ENCODE measurements at places on chromosomes 3 and 15.

- DNase-seq = no peak
Observed at GRCh38 chr15:44633603-44634002, 29.9 kb downstream of the SPG11 start.

DNA sequence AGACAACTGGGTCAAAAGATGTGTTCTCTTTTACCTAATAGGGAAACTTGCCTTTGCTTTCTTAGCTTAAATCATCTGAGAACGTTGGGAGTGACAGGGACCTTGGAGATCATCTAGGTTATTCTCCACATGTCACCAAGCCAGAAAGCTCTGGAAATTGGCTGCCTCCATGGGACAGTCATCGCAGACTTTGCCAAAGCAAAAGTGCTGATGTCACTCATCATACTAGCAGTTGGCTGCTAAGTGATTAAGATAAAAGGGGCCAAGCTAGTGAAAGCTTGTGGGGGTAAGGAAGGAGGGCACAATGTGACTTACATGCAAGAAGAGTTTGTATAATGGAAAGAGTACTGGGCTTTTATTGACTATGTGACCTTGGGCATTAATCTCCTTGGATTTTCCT is 198.0 kb upstream of the PFN2 start:
- DNase-seq = no peak

GRCh38 chr3:101998256-101998926 is 149.1 kb downstream of the NFKBIZ start:
- DNase-seq = no peak

DNA sequence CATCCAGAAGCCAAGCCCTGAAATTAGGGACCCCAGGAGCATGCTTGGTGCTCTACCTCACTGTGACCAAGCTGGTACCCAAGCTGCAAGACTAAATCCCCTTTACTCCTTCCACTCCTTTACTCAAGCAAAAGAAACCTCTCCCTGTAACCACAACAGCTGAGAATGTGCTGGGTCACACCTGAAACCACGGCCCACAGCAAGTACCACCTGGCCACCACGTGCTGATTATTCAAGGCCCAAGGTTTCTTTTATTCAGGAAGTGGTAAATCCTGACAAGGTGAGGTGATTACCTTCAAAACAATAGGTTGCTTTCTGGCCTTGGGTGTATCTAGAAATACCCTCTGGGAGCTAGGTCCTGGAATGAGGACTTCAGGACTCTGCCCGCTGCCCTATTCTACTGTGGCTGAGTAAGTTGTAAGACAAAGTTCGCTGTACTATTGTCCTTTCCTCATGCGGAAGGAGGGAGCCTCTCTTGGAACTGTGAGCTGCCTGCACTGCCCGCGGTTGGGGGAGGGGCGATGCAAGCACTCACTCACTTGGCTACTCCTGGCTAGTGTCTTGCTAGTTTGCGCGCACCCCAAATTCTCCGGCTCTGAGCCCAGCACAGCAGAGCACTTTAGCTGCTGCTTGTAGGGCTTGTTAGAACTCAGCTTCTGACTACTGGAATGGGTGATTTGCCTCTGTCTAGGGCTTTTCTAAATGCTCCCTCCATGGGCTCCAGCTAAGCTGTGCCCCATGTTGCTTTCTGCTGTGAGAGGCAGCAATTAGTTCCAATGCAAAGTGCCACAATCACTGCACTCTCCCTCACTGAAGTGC is 487.1 kb upstream of the CNTN3 start:
- DNase-seq = no peak

GRCh38 chr3:143586576-143586975 is 261.7 kb downstream of the SLC9A9 start:
- no peak for DNase-seq

DNA sequence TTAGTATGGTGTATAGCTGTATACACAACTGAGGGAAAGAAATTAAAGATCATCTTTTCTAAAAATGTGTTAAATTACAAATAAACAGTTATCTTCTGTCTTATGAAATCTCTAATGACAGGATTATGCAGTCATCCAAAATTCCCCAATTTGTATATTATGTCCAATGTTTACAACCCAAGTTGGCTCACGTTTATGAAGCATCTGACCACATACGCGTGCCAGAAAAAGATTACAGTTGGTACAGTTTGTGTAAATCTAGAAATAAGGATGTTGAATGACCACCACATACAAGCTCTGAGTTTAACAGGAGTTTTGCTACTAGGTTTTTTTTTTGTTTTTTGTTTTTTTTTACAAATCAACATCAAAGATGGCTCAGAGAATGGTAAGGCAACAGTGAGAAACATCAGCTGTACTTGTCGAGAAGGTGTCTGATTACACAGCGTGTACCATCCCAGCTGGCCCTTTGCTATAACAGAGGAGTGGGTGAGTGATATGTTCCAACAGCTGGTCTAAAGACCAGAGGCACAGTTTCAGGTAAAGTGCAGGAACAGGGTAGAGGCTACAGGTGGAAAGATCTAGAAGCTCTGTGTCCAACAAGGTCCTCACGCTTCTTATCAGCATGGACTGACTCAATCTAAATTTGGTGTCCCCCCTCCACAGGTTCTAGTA is 47.1 kb downstream of the USF3 start:
- no peak for DNase-seq

- DNase-seq = no peak
Observed at GRCh38 chr3:128273109-128273840, 120.0 kb downstream of the EEFSEC start.

GRCh38 chr3:42020684-42021307 is 58.9 kb upstream of the ULK4 start:
- DNase-seq = no peak

DNA sequence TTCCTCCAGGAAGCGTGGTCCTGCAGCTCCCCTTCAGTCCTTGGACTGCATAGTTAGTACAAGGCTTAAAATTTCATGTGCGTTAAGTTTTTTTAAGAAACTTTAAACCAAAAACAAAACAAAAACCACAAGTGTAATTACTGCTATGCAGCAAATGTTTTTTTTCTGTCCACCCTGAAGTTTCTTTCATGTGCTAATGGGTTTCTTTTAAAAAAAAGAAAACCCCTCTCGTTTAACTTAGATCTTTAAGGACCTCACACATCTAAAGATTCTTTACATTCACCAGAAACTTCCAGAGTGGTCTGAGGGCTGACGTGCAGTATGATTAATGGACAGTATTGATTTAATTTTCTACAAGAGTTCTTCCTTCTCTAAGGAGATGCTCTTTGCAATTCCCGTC is 72.0 kb upstream of the PYGO1 start:
- no peak for DNase-seq

- DNase-seq = no peak
Observed at GRCh38 chr3:32249184-32249782, 10.8 kb downstream of the CMTM8 start.

GRCh38 chr3:143595456-143596077 is 252.7 kb downstream of the SLC9A9 start:
- no peak for DNase-seq

DNA sequence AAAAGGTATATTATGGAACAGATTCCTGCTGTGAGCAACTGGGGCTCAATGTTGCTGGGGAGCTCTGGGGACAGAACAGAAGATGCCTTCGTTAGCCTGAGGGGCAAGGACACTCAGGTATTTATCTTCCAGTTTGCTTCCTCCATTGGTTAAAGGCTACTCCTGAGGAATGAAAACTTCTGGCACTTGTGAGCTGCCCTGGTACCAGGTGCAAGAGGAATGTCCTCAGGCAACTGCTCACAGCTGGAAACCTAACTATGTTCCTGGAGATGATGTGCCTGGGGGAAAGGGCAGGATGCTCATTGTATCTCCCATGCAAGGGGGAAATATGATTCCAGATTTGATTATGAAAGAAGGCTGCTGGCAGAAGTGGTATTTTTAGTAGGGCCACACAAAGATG is 54.0 kb upstream of the BBX start:
- DNase-seq = no peak

DNA sequence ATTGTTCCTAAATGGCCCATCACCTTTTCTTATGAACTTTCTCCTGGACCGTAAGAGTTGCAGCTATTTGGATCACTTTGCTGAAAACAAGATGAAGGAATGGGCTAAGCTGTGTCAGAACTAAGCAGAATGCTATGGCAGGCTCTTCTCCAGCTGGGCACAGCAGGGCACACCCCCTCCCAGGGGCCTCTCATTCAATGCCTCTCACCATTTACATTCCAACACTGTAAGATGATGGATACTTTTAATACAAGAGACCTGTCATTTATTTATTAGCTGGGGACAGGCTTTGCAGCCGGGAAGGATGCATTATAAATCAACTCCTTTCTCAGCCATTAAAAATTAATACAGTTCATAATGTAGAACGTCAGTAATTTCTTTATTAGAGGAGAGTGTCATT is 240.1 kb downstream of the NTRK3 start:
- DNase-seq = no peak

- no peak for DNase-seq
Observed at GRCh38 chr15:38427380-38427779, 26.5 kb upstream of the FAM98B start.

GRCh38 chr3:52399593-52399992 is 45.3 kb downstream of the SEMA3G start:
- no peak for DNase-seq
